ENCODE measurements at places on chromosomes 16 and 17.

DNA sequence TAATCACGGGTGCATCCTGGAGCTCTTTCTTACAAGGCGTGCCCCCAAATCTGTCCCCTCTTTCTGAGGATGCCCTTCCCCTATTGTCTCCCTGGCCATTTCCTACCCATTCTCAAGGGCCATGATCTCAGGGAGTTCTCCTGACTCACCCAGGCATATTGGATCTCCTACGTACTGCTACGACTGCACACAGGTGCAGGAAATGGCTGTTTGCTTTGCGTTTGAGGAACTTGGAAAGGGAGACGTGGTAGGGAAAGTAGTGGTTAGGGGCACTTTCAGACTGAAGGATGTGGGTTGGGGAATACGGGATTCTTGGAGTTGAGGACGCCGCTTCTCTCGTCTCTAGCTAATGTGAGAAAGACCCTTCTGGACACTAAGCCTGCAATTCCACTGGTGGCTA lies 18.7 kb upstream of the MEOX1 start:
- DNase-seq: no peak

- DNase-seq: no peak
Measured at GRCh38 chr17:80760511-80760911, 215.9 kb downstream of the RPTOR start.

- DNase-seq: no peak
Measured at GRCh38 chr16:3118204-3118790, 5.9 kb downstream of the ZNF205 start.

- no peak for DNase-seq
Measured at GRCh38 chr17:48002266-48002915, 31.5 kb downstream of the CDK5RAP3 start.

- DNase-seq: no peak
Measured at GRCh38 chr16:56967733-56968132, 6.0 kb downstream of the CETP start.

DNA sequence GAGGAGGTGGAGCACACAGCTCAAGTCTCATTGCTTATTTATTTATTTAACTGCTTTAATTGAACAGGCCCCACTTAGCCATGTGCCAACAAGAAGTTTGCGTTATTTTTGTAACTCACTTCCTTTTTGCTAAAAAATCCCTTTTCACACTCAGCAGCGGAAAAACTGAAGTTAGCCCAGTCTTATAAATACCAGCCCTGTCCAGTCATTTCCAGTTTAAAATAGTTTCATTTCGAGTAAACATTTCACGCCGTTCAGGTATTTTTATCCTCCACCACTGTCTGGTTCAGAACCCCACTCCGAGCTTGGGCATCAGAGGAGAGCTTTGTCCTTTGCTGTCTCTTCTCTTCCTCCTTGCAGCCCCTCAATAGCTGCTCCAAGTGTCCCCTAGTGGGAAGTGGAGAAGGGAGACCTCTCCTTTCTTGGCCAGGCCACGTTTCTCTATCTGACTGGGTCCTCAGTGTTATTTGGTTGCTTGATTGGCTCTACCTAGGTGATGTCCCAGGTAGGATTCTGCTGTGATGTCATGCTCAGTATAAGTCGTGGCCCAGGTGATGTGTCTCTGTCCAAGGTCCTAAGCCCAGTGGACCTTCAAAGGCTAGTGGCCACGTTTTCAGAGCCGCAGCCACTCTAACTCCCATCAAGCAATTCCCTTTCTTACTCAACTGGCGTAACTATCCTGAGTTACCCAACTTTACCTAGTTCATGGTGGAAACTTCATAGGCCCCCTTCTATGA lies 53.0 kb upstream of the GAS7 start:
- DNase-seq: no peak

DNA sequence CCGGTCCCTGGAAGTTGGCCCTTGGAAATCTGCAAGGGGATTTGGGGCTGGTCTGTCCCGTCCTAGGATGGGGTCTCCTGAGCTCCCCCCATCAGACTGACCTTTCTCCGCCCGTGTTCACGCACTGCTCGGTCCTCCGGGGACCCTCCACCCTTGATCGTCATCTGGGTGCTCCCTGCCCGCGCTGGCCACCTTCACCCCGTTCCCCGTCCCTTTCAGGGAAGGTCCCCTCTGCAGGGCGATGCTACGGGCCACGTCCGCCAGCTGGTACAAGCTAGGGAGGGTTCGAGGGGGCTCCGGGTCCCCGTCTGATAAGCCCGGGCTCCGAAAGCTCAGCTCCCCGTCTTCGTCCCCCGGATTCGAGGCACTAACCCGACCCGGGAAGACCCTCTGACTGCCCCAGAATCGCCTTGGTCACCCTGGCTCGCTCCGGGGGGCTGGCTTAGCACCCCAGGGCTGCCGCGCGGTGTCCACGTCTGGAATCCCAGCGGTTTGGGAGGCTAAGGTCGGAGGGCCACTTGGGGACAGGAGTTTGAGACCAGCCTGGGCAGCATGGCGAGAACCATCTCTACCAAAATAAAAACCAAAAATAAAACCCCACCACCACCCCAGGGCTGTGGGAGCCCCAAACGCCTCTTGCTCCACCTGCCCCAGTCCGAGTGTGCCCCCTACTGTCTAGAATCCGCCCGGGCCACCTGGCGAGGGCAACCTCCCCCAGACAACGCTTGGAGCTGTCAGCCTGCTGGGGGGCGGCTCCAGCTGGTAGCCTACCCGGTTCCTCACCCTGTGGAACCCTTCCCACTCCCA lies 1.1 kb upstream of the SLC43A2 start:
- peak; percentile 7 for DNase-seq

GRCh38 chr16:65572156-65572555 lies 450.3 kb upstream of the CDH11 start:
- DNase-seq: no peak

- no peak for DNase-seq
Measured at GRCh38 chr16:46830417-46830901, 521 bp downstream of the C16orf87 start.

GRCh38 chr16:1812732-1813163 lies 13.9 kb downstream of the HAGH start:
- peak; percentile 33 for DNase-seq

GRCh38 chr16:51773071-51773890 lies 622.2 kb upstream of the SALL1 start:
- no peak for DNase-seq

Data from NCI-H524 treated with DMSO at 0.1 percent for 48 hours (cell line).